Uterus (tissue), 4 donors: ENCODE measurements at places on chromosomes 7 and 10. TPM values are rescaled to one million over a fixed set of nuclear protein-coding genes. Genes with fewer than 3 reads are reported as not detected.

ZCWPW1 gene
- total RNA-seq, result 1.5 TPM

SERPINE1 gene
- 1.8 TPM for total RNA-seq

GRCh38 chr7:148567524-148567923 is 23.0 kb upstream of the C7orf33 start:
- DNase-seq, result no peak

GRCh38 chr7:121459148-121459547 is 63.0 kb upstream of the FAM3C start:
- DNase-seq, result no peak

GRCh38 chr7:16933296-16934279 is 51.8 kb upstream of the AGR3 start:
- DNase-seq, result no peak

- DNase-seq, result no peak
Measured at GRCh38 chr7:54827734-54828133, 68.7 kb upstream of the SEC61G start.

GRCh38 chr7:4681218-4681851 is 760 bp upstream of the FOXK1 start:
- no peak for DNase-seq

DNA sequence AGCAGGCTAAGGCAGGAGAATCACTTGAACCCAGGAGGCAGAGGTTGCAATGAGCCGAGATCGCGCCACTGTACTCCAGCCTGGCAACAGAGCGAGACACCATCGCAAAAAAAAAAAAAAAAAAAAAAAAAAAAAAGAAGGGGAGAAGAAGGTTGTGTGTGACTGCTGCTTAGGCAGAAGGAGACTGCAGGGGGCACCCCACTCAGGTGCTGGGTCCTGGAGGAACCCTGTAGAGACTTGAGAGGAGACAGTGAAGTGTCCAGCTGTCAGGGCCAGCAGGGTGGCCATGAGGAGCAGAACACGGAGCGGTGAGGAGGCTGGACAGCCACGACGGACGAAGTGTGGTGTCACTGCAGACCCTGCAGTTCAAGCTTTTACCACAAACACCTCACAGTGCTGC is 99.0 kb upstream of the NMT2 start:
- no peak for DNase-seq

GRCh38 chr7:120273476-120273975 is 551 bp downstream of the KCND2 start:
- DNase-seq, result peak; percentile 63

DNA sequence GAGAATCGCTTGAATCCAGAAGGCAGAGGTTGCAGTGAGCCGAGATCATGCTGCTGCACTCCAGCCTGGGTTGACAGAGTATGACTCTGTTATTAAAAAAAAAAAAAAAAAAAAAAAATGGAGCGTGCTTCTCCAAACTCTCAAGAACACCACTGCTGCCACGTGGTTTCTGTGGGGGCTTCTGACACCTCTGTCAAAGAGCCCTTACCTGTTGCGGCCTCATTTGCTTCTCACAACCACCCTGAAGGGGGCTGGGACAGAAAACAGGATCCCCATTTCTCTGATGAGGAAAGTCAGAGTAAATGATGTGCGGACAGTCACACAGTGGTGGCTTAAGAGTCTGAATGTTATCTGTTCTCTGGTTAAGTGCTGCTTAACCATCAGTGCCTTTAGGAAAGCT is 95.3 kb downstream of the RNF216 start:
- DNase-seq, result no peak

GRCh38 chr7:34995757-34996156 is 41.5 kb downstream of the DPY19L1 start:
- no peak for DNase-seq

DNA sequence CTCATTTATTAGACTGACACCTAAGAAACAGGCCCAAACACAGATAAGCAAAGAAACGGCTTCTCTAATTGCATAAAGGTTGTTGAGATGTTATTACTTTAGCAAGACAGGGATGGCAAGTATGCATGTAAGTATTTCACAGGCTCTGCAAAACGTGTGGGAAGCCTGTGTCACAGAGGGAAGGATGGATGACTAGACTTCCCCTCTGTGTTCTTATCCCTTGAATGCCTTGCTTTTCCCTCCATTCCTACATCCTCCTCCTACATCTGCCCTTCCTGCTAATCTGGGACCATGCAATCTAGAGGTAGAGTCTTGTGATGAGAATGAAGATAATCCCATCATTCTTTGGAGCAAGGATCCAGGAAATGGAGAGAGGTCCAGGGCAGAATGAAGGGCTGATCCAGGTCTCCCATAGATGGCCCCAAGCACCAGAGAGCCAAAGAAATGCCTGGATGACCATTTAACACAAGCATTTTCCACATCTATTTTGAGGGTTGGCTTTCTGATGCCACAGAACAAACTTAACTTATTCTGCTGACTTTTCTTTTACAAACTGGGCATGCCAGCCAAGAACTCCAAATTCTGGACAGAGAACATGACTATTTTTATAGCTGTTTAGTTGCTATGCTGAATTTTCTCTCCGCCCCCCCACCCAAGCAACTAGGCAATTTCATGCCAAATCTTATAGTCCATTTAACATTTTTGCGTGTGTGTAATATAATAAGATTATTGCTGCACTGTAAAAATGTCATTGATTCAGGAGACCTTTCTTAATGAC is 48.1 kb downstream of the NRP1 start:
- no peak for DNase-seq

GRCh38 chr7:122100021-122100420 is 44.0 kb downstream of the AASS start:
- no peak for DNase-seq

DNA sequence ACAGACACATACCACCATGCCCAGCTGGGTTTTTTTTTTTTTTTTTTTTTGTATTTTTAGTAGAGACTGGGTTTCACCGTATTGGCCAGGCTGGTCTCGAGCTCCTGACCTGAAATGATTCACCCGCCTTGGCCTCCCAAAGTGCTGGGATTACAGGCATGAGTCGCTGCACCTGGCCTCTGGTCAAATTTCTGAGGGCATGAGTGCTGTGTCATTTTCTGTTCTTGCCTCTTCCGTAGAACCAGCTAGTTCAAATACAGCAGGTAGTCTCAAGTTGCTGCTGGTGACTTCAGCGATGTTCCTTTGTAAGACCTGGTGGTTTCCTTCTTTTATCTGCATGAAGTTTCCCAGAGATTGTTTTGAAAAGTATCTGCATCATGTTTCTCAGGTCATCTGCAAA is 134.8 kb upstream of the SHH start:
- DNase-seq, result no peak

DNA sequence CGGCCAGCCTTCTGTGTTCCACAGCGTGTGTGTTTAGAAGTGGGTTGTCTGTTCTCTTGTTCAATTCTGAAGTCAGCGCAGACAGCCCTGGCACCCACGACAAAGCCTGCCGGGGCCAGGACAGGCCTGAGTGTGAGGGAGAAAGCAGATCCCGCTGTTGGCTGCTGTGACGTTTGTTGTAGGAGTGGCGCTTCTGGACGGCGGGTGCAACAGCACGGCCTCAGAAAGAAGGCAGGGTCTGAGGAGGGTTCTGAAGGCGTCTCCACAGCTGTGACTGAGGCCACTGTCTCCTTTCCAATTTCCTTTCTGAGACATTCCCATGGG is 76.2 kb downstream of the VIPR2 start:
- DNase-seq, result peak; percentile 75

- no peak for DNase-seq
Measured at GRCh38 chr7:111229181-111229740, 138.3 kb downstream of the LRRN3 start.

- no peak for DNase-seq
Measured at GRCh38 chr10:119769886-119770285, 44.0 kb downstream of the INPP5F start.

DNA sequence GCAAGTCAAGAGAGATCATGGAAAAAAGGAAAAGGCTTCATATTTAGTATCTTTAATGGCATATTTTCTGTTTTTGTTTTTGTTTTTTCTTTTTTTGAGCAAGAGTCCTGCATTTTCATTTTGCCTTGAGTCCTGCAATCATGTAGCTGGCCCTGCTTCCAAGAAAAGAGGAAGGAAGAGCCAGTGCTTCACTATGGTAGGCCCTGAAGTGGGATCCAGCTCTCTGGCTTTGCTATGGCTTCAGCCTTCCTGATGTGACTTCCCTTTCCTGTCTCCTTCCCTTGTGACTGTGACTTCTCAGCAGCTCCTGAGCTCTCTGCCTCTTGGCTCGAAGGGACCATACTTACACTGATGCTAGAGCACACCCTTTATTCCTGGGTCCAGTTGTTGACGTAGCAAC is 512.3 kb downstream of the INHBA start:
- DNase-seq, result no peak
